CD4-positive, CD25-positive, alpha-beta regulatory T cell (primary cell): ENCODE measurements at places on chromosomes 1 and 21. TPM values are rescaled to one million over a fixed set of nuclear protein-coding genes. Genes with fewer than 3 reads are reported as not detected.

DNA sequence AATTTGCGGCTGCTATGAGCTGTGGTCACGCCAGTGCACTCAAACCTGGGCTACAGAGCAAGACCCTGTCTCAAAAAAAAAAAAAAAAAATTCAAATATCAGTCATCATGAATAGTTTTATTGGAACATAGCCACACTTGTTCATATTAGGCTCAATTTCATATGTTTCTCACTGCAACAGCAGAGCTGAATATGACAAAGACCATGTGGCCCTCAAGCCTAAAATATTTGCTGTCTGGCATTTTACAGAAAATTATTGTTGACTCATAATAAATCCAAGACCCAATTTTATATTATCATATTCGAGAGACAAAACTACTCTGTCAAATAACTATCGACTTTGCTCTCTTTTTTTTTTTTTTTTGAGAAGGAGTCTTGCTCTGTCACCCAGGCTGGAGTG lies 11.0 kb downstream of the BECN2 start:
- DNase-seq, result no peak

- peak; percentile 50 for DNase-seq
These were observed 23.4 kb upstream of the RD3 start for GRCh38 chr1:211515090-211516023.

DNA sequence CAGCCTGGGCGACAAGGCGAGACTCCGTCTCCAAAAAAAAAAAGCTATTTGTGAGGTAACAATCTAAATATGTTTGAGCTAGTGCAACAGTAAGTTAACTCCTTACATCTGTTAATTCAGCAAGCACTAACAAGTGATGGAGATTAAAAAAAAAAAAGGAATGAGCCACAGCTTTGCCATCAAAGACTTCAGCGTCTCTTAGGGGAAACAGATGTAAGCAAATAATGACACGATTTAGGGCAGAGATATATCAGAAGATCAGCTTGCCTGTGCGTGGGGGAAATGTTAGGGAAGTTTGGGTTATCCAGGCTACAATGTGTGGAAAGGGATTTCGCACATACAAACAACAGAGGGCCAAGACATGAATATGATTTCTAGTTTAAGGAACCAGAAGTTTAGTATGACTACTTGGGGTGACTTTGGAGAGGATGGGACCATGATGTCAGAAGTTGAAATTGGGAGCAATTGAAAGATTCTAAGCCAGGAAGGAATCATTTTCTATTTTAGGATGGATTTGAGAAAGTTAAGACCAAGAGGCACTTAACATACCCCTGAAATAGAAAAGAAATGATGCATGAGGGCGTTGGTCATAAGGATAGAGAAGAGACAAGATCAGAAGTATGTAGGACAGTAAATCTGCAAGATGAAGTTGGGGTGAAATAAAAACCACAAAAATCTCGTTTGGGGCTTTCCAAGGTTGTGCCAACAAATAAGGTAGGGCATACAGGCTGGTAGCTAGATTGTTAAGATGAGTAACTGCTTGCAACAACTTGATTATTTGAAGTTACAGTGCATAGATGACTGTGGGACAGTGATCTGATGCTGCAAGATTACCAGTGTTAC lies 2.4 kb upstream of the BRWD1 start:
- DNase-seq, result peak; percentile 15

- DNase-seq, result no peak
These were observed 1.6 kb upstream of the EFNA1 start for GRCh38 chr1:155125946-155126555.

The FMO1 gene
- polyA plus RNA-seq, result not detected

The RAP1GAP gene
- not detected for polyA plus RNA-seq

DNA sequence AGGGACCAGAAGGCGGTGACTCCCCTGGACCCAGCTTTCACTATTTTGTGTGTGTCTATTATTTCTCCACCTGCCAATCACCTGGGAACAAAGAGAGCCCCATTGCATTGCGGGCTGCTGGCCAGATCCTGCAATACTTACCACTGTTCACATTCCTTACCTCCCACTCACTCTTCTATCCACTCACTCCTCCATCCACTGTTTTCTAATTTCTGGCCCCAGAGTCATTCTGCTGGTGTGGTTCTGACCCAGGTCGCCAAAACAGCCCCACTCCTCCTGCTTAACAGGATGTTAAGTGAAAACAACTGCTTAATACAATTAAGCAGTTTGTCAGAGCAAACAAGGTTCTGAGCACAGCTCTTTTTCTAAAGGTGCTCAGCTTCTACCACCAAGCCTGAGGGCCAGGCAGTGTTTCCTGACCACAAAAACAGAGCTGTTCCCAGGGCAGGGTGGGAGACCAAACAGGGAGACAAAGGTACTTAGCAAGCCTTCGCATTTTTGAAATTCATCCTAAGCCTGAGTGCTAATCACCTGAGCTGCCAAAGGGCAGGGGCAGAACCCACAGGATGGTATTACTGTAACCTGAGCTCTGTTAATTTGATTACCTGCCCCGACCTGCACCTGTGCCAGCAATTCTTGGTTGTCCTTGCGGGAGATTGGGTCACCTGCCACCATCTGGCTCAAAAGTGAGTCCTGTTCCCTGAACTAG lies 38.5 kb upstream of the EFCAB14 start:
- DNase-seq, result no peak

The CLDN8 gene
- polyA plus RNA-seq, result not detected

The CHAF1B gene
- 1.4 TPM for polyA plus RNA-seq

- DNase-seq, result peak; percentile 12
These were observed 126.7 kb downstream of the NR5A2 start for GRCh38 chr1:200154069-200154767.

- no peak for DNase-seq
These were observed 522.6 kb downstream of the ADGRL2 start for GRCh38 chr1:82323144-82323841.

DNA sequence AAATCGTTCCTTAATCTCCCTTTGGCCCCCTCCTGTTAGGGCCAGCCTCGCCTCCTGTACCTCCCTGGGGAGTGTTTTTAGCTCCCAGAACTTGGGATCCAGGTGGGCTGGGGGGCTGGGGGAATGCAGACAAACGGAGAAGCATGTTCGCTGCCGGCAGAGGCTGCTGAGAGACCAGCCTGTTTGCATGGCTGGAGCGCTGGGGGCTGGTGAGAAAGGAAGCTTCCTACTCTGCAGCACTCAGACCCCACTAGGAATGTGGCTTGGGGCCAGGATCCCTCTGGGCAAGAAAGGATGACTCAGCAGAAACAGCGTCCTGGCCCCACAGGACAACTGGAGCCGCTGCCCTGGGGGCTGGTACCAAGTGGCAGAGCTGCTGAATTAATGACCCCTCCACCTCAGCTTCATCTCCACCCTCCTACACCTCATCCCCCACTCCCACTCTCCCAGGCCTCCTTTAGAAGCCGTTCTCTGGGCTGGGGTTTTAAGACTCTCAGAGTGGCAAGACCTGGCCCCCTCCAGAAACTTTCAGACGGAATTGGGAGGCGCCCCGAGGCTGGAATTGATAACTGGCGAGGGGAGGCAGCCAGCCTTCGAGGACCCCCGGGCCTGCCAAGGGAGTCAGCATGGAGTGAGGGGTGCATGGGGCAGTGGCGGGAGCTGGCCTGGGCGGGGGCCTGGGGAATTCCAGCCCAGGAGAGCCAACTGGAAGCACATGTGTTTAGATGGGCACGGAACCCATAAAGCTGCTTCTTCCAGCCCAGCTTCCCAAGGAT lies 28.5 kb upstream of the EPS8L3 start:
- DNase-seq, result no peak

- peak; percentile 88 for DNase-seq
These were observed 17.7 kb downstream of the PTPRC start for GRCh38 chr1:198656500-198656932.

DNA sequence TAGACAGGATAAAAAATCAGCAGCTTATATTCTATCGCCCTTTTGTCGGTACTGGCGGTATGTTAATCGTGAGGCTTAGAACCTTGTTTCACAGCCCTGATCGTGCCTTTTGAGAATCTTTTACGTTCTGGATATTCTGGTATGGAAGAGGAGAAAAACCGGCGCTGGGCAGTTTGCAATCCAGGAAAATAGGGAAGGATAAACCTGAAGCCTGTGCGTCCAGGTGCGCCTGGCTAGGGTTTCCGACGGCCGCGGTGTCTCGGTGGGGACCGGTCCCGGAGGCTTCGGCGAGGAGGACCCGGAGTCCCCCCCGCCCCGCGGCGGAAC lies 258 bp upstream of the SYPL2 start:
- no peak for DNase-seq
